B cell (primary cell): ENCODE measurements at places on chromosomes 4 and X.

DNA sequence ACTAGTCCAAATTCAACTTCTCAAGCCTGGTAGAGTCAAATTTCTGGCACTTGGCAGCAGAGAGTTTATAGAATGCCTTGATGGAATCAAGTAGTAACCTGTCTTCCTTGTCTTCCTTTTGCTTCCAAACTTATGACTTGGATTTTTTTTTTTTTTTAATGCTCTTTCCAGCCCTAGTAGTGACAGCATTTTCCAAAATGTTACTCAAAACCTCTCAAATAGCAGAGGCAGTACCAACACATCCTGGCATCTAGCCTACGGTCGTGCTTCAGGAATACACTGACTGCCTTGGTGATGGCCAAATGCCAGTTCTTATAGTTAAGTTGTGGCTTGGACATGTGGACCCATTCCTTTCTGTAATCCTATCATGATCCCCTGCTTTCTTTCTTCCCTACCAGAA is 46.0 kb downstream of the GALNT7 start:
- no peak for DNase-seq

- DNase-seq = no peak
Measured at GRCh38 chr4:94882756-94883155, 125.0 kb downstream of the BMPR1B start.

GRCh38 chr4:52241916-52242315 is 190.8 kb downstream of the SPATA18 start:
- no peak for DNase-seq

GRCh38 chr4:4838051-4838935 is 21.2 kb upstream of the MSX1 start:
- no peak for DNase-seq

DNA sequence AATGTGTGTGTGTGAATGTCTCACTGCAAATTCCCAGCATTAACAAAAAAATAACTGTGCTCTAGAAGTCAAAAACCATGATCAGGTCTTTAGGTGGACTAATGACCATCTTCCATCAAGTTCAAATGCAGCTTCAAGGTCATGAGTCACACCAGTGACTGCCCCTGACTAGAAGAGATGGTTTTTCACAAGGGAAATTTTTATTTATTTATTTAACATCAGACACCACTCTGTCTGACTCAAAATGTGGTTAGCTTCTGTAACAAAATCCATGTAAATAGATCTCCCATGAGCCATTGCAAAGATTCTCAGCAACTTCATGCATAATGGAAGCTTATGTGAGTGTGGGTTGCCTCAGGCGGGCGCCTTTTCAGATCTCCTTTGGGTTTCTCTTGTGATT is 219.2 kb downstream of the KIT start:
- no peak for DNase-seq

- DNase-seq = peak; percentile 19
Measured at GRCh38 chrX:57453901-57454300, 137.9 kb upstream of the ZXDB start.

DNA sequence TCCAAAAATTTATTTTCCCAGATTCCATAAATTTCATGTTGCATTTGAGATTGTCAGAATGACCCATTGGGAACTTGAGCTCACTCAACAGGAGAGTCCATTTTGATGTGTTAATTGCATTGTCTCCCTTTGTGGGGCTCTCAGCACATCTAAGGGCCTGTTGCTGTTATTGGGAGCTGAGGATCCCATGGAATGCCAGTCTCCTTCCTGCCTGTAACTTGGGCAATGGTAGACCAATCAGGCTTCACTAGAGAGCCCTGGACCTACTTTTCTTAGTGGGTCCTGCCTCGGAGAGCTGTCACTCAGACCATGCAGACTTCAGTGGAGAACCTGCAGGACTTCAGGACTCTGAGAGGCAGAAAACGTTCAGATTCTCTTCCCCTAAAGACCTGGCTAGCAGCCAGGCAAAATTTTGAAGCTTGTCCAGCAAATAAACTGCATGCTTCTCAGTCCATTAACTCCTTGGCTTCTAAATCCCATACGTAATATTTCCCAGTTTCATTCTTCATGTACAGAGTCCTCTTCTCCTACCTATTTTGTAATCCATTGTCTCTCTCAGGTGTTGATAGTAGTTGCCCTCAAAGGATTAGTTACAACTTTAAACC is 25.1 kb downstream of the OCRL start:
- no peak for DNase-seq

DNA sequence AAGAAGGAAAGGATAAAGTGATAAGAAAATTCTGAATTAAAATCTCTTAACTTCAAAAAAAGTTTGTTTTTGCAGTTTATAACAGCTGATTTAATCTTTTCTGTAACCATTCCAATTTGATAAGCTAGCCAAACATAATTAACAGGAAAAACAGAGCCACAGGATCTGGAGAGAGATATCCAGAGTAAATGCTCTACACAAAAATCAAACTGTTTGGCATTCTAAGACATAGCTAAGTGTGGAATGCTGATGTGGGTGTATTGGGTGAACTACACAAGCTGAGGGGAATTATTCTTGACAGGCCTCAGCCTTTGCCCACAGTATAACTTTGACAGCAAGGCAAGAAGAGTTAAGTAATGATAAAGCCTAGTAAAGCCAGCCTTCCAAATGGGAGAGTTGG is 184.8 kb downstream of the GABRG1 start:
- DNase-seq = no peak

DNA sequence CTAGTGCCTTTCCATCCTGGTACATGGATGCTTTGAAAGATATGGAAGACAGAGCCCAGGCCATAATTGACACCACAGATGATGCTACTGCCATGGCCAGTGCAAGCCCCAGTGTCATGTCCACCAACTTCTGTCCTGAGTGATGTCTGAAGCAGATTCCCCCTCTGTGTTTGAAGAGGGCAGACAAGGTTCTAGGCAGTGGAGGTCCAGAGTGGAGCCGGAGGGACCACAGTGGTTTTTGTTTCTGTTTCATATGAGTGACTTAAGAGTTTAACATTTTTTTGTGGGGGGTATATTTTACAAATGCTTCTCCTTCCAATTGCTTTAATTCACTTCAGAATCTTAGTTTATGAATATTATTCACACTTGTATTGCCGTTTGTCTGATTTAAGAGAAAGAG is 6.0 kb upstream of the MAGEC1 start:
- no peak for DNase-seq

GRCh38 chrX:133979641-133980230 is 5.7 kb downstream of the GPC3 start:
- no peak for DNase-seq

GRCh38 chr4:54730581-54730980 is 72.8 kb downstream of the KIT start:
- DNase-seq = no peak

DNA sequence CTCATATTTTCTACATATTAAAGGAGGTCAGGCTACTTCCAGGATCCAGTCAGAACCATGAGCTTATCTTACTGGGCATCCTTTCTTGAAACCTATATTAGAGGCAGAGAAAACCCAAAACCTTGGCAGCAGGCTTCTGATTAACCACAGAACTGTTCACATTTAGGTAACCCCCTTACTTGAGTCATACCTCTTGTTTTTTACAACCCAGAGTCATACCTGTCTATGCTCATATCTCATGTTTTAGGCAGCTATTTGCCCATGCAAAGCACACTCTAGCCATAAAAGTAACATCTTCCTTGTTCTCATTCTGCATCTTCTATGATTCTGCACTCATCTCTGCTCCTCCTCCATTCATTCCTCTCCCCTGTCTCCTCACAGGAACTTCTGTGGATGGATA is 138.0 kb upstream of the SMIM31 start:
- no peak for DNase-seq

DNA sequence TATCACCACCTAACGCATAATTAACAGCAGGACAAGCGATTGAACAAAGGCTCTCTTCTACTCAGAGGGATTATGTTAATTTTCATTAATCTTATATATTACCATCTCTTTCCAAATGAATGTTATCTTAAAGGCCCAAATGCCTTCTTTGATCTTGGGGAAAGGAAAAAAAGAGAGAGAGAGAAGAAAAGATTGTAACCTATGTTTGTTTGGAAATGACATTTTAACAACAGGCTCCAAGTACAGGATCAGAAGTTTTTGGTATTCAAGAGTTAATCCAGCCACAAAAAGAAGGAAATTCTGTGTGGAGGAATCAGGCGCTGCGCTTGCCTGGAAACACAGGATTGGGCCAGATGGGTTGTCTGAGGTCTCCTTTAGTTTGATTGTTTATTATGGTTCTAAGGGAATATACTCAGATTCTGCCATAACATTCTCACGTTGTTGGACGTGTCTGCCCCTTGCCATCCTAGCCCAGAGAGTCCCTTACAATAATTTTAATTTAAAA is 100.7 kb upstream of the STX18 start:
- no peak for DNase-seq

- no peak for DNase-seq
Measured at GRCh38 chr4:120753854-120754253, 168.7 kb downstream of the PRDM5 start.

- DNase-seq = peak; percentile 89
Measured at GRCh38 chr4:83010522-83011318, at the start of gene LIN54. Gene LIN54 (minus strand): TSS chr4:83010823. CDS start chr4:82984844, 25,979 bp downstream.

DNA sequence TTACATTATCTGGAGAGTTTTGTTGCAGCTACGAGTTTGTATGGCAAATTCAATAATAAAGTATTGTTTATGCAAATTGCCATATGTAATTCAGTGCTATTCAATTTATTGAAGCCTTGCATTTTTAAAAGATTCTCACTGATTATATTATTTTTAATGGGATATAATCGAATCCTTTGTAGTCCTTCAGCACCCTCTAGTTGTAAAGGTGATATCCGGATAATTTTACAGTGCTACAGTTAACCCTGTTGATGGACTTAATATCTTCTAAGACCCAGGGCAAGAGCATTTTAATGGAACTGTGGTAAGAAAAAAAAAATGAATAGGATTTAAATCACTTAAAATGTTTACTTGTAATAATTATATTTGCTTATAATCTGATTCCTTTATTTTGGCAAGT is 48.5 kb upstream of the GRIA2 start:
- DNase-seq = no peak

DNA sequence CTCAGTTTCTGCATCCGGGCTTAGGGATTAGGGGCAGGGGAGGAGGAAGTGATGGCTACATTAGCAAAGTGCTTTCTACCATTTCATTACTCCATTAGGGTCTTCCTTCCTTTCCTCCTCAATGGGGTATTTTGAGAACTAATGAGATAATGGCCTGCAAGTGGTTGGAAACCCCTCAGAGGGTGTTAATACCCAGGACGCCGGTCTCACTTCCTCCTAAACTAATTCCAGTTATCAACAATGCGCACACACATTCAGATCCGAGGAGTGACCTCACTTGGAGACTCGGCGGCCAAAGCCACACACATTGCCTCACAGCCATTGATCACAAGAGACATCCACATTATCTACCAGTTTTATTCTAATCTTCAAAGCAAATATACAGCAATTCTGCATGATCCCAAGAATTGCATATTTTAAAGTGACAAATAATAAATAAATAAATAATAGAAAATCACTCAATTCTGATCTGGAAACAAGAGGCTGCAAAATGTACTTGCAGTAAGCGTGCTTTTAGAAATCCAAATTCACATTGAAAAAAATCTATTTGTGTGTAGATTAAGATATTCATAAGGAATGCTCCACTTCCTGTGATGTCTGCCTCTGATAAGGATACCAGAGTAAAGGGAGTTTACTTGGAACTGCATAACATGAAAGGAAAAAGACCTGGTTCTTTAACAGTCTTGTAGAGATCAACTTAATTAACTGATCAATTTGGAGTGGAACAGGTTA is 329.1 kb downstream of the FBXW7 start:
- no peak for DNase-seq

GRCh38 chr4:128983771-128984485 is 109.4 kb downstream of the SCLT1 start:
- DNase-seq = no peak

DNA sequence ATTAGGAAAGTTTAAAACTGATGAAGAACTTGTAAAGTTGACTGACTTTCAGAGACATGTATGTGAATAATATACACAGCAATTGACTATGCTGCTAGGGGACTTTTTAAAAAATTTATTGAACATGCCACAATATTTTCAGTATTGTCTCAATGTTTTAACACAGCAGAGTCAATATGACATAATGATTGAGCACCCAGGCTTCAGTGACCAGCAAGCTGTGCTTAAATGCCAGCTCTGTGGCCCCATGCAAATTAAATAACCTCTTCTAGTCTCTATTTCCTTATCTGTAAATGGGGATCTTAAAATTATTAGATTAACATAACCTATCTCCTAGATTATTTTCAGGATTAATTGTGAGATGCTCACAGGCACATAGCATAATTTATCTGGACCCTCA is 56.8 kb upstream of the TXK start:
- no peak for DNase-seq

GRCh38 chr4:135359128-135359527 is 1157.5 kb upstream of the PABPC4L start:
- DNase-seq = no peak

GRCh38 chr4:8882239-8882638 is 10.6 kb upstream of the HMX1 start:
- DNase-seq = no peak

GRCh38 chrX:25213611-25214010 is 197.8 kb upstream of the ARX start:
- no peak for DNase-seq

DNA sequence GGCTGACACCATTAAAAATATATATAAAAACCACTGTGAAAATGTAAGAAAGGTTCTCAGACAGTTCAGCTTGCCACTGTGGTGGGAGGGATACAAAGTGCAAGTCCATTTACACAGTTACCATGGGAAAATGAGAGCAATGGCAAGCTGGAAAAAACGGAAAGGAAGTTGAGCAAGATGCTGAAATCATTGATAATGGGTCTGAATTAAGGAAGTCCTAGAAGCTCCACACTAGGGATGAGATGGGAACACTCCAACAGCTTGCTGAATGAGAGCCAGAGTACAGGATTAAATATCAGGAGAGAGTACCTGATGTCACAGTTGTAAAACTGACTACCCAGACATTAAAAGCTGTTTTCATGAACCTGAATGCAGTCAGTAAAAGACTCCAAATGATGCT is 218.6 kb downstream of the PRDM5 start:
- no peak for DNase-seq

GRCh38 chr4:46820154-46820553 is 88.9 kb downstream of the COX7B2 start:
- DNase-seq = no peak

DNA sequence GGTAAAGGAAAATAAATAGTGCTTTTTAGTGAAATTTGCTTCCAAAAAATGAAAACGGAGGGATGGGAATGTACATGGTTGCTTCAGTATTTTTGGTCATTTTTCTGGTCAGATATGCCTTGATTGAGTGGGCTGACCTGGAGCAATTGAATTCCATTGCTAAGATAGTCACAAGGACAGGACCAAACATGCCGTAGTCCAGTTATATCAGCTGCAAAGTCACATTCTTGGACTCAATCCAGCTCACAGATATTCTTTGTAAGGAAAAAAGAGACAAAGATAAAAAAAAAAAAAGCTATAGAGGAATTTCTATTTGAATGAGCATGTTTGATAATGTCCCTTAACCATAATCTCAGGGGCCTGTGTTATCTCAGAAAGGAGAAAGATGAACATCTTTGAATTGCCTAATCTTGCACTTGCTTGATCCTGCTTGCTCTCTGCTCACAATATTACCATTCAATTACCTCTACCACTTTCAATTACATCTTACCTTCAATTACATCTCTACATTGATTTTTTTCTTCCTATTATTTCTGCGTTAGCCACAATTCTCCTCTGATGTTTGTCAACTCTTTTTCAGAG is 75.4 kb upstream of the PACRGL start:
- DNase-seq = no peak
